ENCODE measurements at places on chromosomes 7 and 10.

DNA sequence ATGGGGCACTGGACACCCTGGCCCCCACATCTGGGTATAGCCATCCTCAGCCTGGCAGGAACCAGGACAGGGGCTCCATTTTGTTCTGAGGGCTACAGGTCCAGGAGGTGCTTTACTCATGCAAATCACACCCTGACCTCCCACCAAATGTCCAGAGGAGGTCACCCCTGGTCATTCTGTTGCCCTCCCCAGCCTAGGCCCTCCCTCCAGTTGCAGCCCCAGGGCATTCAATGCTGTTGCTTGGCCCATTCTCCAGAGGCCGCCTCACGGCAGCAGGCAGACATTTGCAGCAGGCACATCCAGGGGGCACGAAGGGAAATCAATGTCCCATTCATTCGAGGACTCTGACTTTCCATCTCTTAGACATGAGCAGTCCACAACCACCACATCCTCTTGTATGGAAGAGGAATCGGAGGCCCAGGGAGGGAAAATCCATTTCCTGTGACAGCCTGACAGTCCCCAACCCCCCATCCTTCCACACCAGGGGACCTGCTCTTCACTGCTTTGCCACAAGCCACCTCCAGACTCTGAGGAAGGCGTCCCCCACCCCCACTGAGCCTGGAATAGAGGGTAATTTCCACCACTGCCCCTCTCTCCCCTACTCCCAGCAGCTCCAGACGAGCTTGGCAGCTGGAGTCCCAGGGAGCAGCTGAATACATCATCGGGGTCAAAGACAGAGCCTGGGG, 76.2 kb upstream of the UNC5B start:
- DNase-seq, result no peak

- DNase-seq, result no peak
These were observed 2.6 kb downstream of the HOXA9 start for GRCh38 chr7:27162561-27163287.

DNA sequence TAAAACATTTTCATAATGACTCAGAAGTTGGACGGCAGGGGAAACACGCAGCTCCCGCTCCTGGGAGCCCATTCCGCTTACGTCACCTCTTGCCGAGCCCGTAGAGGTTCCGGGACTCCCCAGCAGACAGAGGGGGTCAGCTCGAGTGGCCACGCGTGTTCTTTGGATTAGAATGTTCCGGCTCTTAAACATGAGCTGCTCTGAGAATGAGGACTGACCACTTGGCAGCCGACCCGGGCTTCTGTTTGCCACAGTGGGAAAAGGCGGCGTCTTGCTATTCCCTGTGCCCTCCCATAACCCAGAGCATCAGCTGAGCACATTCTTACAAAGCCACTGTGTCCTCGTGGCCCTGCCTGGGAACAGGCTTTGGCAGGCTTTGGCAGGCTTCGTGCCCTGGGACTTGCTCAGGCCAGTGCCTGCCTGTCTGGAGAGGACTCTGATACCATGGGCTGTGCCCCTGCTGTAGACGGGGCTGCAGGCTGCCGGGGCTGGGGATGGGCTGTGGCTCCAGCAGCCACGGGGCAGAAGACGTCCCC, 40.1 kb downstream of the PFKP start:
- DNase-seq, result no peak

DNA sequence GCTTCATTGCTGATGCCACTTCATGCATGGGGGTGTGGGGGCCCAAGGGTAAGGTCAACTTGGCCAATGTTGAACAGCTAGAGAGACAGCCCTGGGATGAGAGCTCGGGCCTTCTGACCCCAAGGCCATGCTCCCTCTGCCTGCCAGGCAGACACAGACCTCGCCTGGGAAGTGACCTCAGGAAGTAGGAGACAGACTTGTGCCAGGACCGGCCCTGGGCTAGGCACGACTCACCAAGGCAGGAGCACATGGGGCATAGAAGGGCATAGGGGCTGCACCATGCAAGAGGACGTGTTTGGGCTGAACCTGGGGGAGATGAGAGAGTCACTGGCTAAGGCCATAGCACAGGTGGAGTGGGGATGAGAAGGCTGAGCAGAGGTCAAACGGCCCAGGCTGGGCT, 27.1 kb downstream of the ZCCHC24 start:
- DNase-seq, result no peak

DNA sequence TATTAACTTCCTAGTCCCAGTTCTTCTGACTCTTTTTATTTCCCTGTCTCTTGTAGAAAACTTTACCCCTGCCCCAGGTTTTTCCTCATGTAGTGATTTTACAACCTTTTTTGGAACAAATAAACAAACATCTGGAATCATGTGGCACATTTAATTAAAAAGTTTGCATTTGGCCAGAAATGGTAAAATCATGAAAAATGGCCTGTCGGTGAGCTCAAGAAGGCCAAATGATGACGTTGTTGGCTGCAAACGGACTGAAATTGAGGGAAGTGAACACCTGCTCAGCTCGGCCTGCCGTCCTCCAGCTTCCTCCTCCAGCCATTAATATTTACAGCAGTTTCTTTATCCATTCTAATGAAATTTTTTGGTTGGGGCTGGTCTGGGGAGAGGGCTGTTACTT, 902.8 kb downstream of the LRMDA start:
- no peak for DNase-seq

DNA sequence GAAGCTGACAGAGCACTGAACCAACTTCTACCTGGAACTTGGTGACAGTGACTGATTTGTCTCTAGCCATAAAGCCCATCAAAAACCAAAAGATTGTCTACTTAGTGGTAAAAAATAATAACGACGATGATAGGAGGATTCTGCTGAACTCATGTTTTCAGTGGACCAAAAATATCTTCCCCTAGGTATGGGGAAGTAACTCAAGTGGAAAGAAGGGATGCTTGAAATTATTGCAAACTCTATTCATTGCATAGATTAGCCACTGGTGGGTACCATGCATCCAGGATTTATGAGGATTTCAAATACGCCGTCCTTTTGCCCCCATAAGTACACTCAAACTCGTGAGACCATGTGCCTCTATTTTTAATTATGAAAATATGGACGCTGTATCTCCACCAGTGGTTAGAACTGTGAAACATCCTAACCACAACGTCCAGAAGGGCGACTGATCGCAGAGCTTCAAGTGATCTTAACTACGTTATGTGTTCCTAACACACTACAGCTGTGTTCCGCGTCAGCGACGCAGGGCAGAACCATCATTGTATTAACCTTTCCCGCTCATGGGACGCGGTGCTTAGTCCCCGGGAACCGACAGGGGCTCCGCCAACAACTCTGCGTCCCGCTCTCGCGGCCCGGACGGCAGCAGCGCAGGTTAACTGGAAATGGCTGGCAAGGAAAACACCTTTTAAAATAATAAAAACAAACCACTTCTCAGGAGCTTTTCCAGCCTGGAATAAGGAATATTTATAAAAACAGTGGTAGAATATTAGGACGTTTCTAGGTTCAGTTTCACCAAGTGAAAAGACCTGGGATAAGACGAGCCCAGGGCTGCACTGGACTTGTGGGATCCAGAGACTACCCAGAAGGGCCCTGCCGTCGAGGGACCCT, 776 bp downstream of the PEX1 start:
- peak; percentile 21 for DNase-seq

DNA sequence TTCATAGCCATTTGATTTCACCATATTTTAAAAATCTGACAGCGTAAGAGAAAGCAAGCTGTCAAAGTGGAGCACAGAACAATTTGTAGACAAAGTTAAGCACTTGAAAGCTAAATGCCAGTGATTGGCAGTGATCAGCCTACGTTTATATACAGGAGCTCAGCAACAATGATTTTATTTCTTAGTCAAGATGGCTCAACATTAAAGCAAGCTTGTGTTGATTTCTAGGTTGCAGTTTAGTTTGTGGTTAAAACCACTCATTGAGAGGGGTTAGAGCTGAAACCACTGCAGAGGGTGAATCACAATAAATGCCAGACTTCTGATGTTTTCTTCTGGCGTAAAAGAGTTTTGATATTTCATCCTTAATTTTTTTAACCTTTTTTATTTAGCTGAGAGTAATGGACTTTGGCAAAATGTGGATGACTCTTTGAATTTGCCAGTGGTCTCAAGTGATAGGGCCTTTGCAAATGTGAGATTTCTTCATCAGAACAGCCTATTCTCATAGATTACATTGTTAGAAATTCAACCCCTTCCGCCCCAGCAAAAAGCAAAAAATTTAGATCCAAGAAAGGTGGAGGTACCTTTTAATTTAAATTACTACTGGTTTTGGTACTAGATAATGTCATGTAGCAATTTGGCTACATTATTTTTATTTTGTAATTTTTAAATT, 73.8 kb downstream of the SHOC2 start:
- no peak for DNase-seq

DNA sequence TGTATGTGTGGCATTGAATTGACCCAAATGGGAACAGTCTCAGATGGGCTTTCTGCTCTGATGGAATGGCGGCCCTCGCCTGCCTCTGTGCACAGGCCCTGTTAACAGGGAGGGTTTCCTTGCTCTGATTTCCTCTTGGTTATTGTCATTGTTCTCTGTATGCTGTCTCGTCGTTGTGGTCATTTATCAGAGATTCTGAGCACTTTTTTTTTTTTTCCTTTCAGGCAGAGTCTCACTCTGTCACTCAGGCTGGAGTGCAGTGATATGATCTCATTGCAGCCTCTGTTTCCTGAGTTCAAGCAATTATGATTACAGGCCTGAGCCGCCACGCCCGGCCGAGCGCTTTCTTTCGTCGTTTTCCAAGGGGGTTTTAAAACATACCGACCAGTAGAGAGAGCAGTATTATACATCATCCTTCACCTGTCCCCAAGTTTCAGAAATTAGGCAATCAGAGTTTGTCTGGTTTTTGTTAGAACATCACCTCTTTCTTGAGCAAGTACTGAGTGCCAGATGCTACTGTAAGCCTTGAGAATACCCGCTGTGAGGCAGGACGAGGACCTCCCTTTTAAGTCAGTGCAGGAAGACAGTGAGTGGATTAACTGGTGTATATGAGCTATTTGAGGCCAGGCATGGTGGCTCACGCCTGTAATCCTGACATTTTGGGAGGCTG, 6.5 kb downstream of the CHST12 start:
- no peak for DNase-seq

DNA sequence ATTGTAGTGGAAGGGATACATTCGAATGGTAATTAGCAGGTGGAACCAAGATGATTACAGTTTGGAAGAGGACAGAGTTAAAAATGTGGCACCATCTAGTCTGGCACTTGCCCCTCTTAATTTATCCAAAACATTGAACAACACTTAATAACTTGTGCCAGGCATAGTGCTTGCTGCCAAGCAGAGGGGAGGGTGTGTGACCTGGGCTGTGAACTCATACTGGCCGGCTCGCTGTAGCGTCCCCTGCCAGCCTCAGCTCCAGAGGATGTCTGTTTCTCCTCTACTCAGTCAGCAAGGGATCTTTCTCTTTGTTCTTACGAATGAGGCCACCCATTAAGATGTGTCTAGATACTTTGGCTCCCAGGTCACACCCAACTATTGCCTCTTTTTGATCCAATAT, 179.4 kb upstream of the INHBA start:
- DNase-seq, result no peak

GRCh38 chr7:52826515-52827265, 208.7 kb upstream of the POM121L12 start:
- DNase-seq, result no peak

GRCh38 chr10:31034098-31034909, 2.6 kb upstream of the ZNF438 start:
- no peak for DNase-seq

DNA sequence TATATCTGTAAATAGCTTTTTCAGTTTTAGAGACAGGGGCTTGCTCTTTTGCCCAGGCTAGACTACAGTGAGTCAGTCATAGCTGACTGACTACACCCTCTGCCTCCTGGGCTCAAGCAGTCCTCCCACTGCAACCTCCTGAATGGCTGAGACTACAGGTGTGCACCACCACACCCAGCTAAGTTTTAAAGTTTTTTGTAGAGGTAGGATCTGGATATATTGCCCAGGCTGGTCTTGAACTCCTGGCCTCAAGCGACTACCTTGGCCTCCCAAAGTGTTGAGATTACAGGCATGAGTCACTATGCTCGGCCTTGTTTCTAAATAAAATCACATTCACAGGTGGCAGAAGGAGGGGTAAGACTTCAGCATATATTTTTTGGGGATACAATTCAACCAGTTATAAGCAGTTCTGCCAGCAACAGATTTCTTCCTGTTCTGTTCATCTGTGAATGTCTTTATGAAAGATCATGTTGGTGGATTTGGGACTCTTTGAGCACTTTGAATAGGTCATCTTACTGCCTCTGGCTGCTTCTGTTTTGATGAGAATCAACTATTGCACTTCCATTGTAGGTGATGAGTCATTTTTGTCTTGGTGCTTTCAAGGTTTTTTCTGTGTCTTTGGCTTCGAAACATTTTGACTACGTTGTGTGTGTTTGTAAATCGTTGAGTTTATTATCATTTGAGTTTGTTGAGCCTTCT, 15.7 kb downstream of the RBM33 start:
- DNase-seq, result no peak

GRCh38 chr10:79145174-79145483, 76.4 kb downstream of the ZMIZ1 start:
- no peak for DNase-seq

- DNase-seq, result no peak
These were observed 129.8 kb downstream of the CUBN start for GRCh38 chr10:16999665-17000451.

DNA sequence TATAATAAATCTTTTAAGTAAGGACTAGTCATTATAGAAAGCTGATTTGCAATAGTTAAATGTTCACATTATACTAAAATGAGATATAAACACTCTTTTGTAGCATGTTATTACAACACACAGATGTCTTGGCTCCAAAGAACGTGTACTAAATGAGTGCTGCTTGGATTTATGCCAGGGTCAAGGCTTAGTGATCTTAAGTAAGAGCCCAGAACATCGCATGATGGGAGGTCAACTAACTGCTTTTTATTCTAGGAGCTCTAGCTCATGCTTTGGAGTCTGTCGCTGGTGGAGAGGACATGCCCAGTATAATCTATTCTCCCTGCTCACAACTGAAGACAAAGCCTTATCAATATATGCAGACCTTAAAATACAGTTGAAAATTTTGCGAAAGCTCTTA, 315.1 kb downstream of the BBS9 start:
- DNase-seq, result peak; percentile 43

DNA sequence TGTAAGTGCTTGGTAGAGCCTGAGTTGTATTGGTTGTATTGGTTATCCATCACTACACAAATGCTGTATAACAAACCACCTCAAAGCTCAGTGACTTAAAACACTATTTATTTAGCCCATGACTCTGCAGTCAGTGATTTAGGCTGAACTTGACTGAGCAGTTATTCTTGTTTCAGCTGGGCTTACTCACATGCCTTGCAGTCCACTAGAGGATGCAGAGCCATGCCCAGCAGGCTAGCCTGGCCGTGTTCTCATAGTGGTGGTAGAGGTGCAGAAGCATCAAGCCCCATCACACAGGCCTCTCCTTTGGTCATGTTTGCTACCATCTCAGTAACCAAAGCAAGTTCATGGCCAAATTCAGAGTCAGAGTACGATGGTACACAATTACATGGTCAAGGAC, 43.9 kb downstream of the LUC7L2 start:
- no peak for DNase-seq

DNA sequence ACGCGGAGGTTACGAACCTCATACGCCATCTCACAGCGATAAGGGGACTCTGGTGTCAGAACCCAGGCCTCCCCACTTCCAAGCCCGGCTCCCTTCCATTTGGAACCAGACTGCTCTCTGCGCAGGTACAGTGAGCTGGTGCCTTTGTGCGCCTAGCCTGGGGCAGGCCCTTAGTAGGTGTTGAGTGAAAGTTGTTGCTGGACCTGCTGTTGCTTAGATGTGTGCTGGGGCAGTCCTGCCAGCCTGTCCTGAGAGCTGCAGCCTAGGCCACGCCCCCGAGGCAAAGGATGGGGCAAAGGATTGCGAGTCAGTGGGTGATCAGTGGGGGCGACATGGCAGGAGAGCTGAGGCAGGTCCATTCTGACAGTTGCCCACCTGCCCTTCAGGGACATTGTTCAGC, 72.5 kb upstream of the BTBD16 start:
- no peak for DNase-seq

GRCh38 chr7:134248196-134248595, 68.5 kb downstream of the SLC35B4 start:
- DNase-seq, result no peak

Measured in NCI-H2029 treated with DMSO at 0.1 percent for 48 hours (cell line).